ENCODE measurements at places on chromosomes 7 and 10. TPM values are rescaled to one million over a fixed set of nuclear protein-coding genes. Genes with fewer than 3 reads are reported as not detected.

NME8 gene
- not detected for total RNA-seq

NXPH1 gene
- 0.29 TPM for total RNA-seq

EN2 gene
- 0.94 TPM for total RNA-seq

SSC4D gene
- 1.7 TPM for total RNA-seq

ARHGEF35 gene
- 8.6 TPM for total RNA-seq

ZNF853 gene
- total RNA-seq = 9.2 TPM

SNX8 gene
- 29.1 TPM for total RNA-seq

DNAJC12 gene
- 15.7 TPM for total RNA-seq

SPDYE2B gene
- not detected for total RNA-seq

PDK4 gene
- 11.7 TPM for total RNA-seq

DNA sequence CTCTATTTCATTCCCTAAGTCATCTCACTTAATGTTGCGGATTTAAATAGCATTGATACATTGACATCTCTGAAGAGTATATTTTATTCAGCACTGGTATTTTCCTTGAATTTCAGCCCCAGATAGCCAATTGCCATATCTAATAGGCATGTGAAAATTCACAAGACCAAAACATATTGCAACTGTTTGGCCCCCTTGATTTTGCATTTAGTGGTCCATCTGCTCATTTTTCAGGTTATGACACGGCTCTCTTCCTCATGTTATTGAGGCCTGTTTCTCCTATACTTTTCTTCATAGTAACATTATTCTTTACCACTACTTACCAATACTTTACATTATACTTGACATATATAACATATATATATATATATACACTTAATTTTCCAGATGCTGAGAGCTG is 43.7 kb downstream of the MKLN1 start:
- no peak overlapping the region for H3K4me3 ChIP-seq
- peaks cover 5% of the 10 kb centered on the region for H3K36me3 ChIP-seq
- H3K27me3 ChIP-seq = no peaks in the 10 kb centered on the region
- H3K27ac ChIP-seq = no peak overlapping the region
- peaks cover 4% of the 10 kb centered on the region for H3K4me1 ChIP-seq

DNA sequence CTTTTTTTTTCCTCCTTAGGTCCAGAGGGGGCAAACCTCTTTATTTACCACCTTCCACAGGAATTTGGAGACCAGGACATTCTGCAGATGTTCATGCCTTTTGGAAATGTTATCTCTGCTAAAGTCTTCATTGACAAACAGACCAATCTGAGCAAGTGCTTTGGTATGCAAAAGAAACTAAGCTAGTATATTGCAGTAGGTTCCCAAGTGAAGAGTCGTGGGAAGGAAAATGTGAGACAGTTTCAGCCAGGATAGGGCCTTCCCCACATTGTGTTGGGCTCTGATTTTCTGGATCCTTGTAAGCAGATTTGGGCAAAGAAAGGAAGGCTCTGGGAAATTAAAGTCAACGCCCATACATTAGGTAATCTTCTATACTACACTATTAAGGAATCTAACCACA is 285.6 kb downstream of the USP6NL start:
- no peaks in the 10 kb centered on the region for H3K36me3 ChIP-seq
- H3K4me1 ChIP-seq = peaks cover 4% of the 10 kb centered on the region
- H3K4me3 ChIP-seq = no peak overlapping the region
- H3K27me3 ChIP-seq = no peaks in the 10 kb centered on the region

DNA sequence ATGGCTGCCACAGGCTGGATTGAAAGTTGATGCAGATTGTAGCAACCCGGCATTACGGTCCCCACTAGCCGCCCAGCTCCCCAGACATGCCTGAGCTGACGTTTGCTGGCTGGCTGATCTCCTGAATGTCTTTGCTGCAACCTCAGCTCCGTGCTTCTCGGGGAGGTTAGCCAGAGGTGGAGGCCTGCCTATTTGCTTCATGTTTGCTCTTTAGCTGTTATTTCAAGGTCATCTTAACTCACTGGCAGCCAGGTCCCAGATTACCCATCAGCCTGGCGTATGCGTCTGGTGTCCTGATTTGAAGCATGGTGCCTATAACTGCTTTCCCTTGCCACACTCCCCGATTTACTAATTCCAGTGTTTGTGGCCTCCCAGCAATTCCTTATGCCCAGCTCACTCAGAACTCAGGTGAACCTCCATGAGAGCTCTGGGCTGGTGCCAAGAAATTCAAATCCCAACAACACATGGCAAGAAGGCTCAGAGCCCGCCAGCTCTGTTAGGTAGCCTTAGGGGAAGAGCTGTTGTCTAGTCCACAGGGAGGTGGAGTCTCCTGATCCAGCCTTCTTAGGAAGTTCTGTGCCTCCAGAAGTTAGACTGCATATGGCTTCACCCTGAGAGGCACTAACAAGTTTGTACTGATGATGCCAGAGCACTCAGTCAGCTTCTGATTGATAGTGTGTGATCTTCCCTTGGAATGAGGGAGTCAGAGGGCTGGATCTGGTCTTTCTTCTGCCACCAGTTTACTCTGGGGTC is 69.7 kb upstream of the EXOC4 start:
- H3K36me3 ChIP-seq = no peaks in the 10 kb centered on the region
- H3K27ac ChIP-seq = no peak overlapping the region
- no peak overlapping the region for H3K4me3 ChIP-seq
- DNase-seq = no peak
- no peaks in the 10 kb centered on the region for H3K4me1 ChIP-seq

DNA sequence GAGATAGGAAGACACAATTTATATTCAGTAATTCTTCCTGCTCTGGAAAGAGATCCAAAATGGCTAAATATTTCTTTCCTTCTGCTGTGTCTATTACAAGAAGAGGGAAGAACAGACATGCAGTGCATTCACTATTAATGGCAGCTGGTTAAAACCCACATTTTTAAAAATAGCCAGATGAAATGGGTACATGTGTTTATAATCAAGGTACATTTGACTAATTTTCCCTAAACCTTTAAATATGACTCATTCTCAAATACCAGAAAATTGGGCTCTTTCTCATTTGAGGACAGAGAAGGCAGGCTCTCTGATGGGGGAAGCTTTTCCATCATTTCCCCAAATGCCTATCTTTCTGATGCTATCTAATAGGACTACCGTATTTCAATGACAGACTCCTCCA is 215.7 kb upstream of the HABP2 start:
- DNase-seq = no peak
- peaks cover 17% of the 10 kb centered on the region for H3K27me3 ChIP-seq
- peaks cover 19% of the 10 kb centered on the region for H3K4me1 ChIP-seq
- H3K4me3 ChIP-seq = no peak overlapping the region
- no peak overlapping the region for H3K27ac ChIP-seq

GRCh38 chr7:128166603-128167041 is 74.5 kb upstream of the LEP start:
- no peaks in the 10 kb centered on the region for H3K36me3 ChIP-seq
- H3K4me1 ChIP-seq = peaks cover 4% of the 10 kb centered on the region
- H3K27ac ChIP-seq = no peak overlapping the region
- peaks cover 90% of the 10 kb centered on the region for H3K27me3 ChIP-seq
- DNase-seq = no peak
- H3K4me3 ChIP-seq = peak overlapping the region; percentile 85

- H3K27ac ChIP-seq = no peak overlapping the region
- peak; percentile 11 for DNase-seq
- no peaks in the 10 kb centered on the region for H3K4me1 ChIP-seq
- H3K36me3 ChIP-seq = no peaks in the 10 kb centered on the region
Measured at GRCh38 chr10:74738052-74738451, 88.3 kb upstream of the KAT6B start.

- H3K27ac ChIP-seq = no peak overlapping the region
- peaks cover 18% of the 10 kb centered on the region for H3K36me3 ChIP-seq
- no peaks in the 10 kb centered on the region for H3K4me1 ChIP-seq
Measured at GRCh38 chr10:124830445-124830844, 28.8 kb downstream of the ABRAXAS2 start.

GRCh38 chr7:40058636-40059035 is 75.8 kb downstream of the MPLKIP start:
- H3K27me3 ChIP-seq = no peaks in the 10 kb centered on the region
- H3K4me1 ChIP-seq = peaks cover 5% of the 10 kb centered on the region
- peak overlapping the region; percentile 8 for H3K27ac ChIP-seq
- no peak overlapping the region for H3K4me3 ChIP-seq

- H3K4me3 ChIP-seq = no peak overlapping the region
- no peaks in the 10 kb centered on the region for H3K27me3 ChIP-seq
- no peak for DNase-seq
- H3K27ac ChIP-seq = no peak overlapping the region
- H3K4me1 ChIP-seq = no peaks in the 10 kb centered on the region
- H3K36me3 ChIP-seq = no peaks in the 10 kb centered on the region
Measured at GRCh38 chr7:137798073-137798763, 48.6 kb downstream of the DGKI start.

- no peak overlapping the region for H3K4me3 ChIP-seq
- H3K27ac ChIP-seq = no peak overlapping the region
- no peaks in the 10 kb centered on the region for H3K27me3 ChIP-seq
- H3K36me3 ChIP-seq = peaks cover 24% of the 10 kb centered on the region
Measured at GRCh38 chr7:158663428-158663741, 41.2 kb downstream of the NCAPG2 start.

- H3K36me3 ChIP-seq = no peaks in the 10 kb centered on the region
- peaks cover 3% of the 10 kb centered on the region for H3K4me1 ChIP-seq
- H3K27ac ChIP-seq = no peak overlapping the region
- DNase-seq = no peak
- H3K4me3 ChIP-seq = no peak overlapping the region
Measured at GRCh38 chr7:82226191-82226590, 217.4 kb downstream of the CACNA2D1 start.

- no peak overlapping the region for H3K4me3 ChIP-seq
- H3K27me3 ChIP-seq = peaks cover 6% of the 10 kb centered on the region
- no peak overlapping the region for H3K27ac ChIP-seq
- DNase-seq = no peak
- H3K4me1 ChIP-seq = no peaks in the 10 kb centered on the region
Measured at GRCh38 chr10:83012866-83013265, 1126.4 kb upstream of the GHITM start.

DNA sequence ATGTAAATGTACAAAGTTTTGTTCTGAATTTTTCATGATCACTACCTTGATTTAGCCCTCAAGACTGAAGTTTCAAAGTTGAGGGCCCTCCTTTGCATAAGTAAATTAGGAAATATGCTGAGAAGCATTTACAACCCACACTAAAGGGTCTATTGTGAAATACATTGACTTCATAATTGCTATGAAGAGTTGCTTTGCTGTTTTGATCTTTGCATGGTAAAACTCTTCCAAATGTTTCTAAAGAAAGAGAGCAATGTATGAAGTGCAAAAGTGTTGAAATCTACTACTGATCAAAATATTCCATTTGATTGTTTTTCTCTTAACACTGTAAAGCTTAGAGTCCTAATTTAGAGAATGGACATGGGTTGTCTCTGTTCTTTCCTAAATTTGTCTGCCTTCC is 77.2 kb downstream of the C7orf25 start:
- no peak for DNase-seq
- H3K27ac ChIP-seq = no peak overlapping the region
- H3K4me3 ChIP-seq = no peak overlapping the region
- peaks cover 31% of the 10 kb centered on the region for H3K4me1 ChIP-seq
- no peaks in the 10 kb centered on the region for H3K36me3 ChIP-seq
